ENCODE measurements at places on chromosomes 6 and 20. TPM values are rescaled to one million over a fixed set of nuclear protein-coding genes. Genes with fewer than 3 reads are reported as not detected.

DNA sequence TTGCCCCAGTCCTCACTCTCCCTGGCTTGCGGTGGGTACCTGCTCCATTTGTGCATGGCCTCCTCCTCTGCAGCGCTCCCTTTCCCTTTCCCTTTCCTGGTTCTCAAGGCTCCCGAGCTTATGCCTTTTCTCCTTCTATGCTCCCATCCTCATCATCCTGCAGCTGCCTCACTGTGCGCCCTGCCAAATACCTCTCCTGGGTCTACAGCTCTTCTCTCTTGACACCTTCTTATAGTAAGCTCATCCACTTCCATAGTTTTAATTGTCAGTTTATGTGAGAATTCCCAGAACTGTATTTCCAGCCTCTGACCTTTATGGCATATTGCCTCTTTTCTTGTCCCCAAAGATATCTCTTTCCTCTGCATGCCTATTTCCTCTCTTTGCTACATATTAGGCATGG, 5.9 kb downstream of the ADGRF5 start:
- no peak overlapping the region for H3K27ac ChIP-seq
- no peak for DNase-seq
- H3K36me3 ChIP-seq: no peaks in the 10 kb centered on the region
- no peak overlapping the region for H3K4me3 ChIP-seq

GRCh38 chr6:73739096-73739495, 43.1 kb downstream of the CD109 start:
- no peak overlapping the region for H3K27ac ChIP-seq
- H3K36me3 ChIP-seq: no peaks in the 10 kb centered on the region
- DNase-seq: peak; percentile 78

GRCh38 chr6:27592481-27593199, 119.7 kb upstream of the ZNF184 start:
- H3K36me3 ChIP-seq: no peaks in the 10 kb centered on the region
- H3K27me3 ChIP-seq: no peaks in the 10 kb centered on the region
- no peak overlapping the region for H3K27ac ChIP-seq
- peak; percentile 90 for DNase-seq
- H3K4me1 ChIP-seq: no peaks in the 10 kb centered on the region

DNA sequence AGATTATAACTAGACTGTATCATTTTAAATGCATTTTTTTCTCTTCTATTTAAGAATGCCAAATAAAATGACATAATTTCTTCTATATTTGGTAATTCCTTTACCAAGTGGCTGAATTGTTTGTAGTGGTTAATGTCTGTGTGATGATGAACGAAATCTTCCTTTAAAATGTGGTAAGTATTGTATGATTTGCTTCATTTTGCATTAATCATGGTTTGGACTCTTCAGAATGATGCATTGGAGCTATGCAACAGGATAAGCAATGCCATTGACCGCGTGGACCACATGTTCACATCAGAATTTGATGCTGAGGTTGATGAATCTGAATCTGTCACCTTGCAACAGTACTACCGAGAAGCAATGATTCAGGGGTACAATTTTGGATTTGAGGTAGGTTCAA, 99.6 kb downstream of the MAP3K4 start:
- H3K4me3 ChIP-seq: no peak overlapping the region
- peaks cover 25% of the 10 kb centered on the region for H3K36me3 ChIP-seq
- no peaks in the 10 kb centered on the region for H3K27me3 ChIP-seq
- no peak overlapping the region for H3K27ac ChIP-seq
- no peaks in the 10 kb centered on the region for H3K4me1 ChIP-seq

DNA sequence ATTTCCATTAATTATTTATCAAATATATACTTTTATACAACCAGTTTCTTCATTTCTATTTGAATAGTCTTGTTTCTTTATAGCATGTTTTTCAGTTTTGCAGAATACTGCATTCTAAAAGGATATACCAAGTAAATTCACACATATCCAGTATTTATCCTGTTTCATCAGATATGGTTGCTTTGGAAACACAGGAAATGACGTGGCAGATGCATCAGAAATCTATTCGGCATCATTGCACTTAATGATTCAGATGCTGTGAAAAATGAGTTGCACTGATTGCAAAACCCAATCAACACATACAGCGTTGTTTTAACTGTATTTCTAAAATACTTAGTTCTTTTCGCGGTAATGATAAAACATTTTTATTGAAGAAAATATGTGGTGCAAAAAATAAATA, 594.9 kb downstream of the CDH26 start:
- DNase-seq: no peak
- H3K27me3 ChIP-seq: no peaks in the 10 kb centered on the region
- H3K27ac ChIP-seq: no peak overlapping the region
- no peaks in the 10 kb centered on the region for H3K4me1 ChIP-seq

DNA sequence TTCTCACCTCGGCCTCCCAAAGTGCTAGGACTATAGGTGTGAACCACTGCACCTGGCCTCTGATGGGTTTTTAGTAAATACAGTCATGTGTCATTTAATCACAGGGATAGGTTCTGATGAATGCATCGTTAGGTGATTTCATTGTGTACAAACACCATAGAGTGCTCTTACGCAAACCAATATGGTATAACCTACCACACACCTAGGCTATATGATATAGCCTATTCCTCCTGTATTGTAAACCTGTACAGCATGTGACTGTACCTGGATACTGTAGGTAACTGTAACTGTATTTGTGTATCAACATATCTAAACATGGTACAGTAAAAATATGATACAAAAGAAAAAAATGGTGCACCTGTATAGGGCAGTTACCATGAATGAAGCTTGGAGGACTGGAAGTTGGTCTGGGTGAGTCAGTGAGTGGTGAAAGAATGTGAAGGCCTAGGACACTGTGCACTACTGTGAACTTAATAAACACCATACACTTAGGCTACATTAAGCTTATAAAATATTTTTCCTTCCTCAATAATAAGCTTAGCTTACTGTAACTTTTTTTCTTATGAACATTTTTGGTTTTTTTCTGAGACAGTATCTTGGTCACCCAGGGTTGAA, 10.0 kb downstream of the BICRAL start:
- H3K4me3 ChIP-seq: no peak overlapping the region
- peaks cover 3% of the 10 kb centered on the region for H3K36me3 ChIP-seq
- H3K4me1 ChIP-seq: peaks cover 8% of the 10 kb centered on the region

- H3K27ac ChIP-seq: no peak overlapping the region
- DNase-seq: no peak
- peaks cover 11% of the 10 kb centered on the region for H3K27me3 ChIP-seq
- no peaks in the 10 kb centered on the region for H3K4me1 ChIP-seq
- no peak overlapping the region for H3K4me3 ChIP-seq
- H3K36me3 ChIP-seq: no peaks in the 10 kb centered on the region
Measured at GRCh38 chr6:135236319-135236718, 55.2 kb downstream of the MYB start.

DNA sequence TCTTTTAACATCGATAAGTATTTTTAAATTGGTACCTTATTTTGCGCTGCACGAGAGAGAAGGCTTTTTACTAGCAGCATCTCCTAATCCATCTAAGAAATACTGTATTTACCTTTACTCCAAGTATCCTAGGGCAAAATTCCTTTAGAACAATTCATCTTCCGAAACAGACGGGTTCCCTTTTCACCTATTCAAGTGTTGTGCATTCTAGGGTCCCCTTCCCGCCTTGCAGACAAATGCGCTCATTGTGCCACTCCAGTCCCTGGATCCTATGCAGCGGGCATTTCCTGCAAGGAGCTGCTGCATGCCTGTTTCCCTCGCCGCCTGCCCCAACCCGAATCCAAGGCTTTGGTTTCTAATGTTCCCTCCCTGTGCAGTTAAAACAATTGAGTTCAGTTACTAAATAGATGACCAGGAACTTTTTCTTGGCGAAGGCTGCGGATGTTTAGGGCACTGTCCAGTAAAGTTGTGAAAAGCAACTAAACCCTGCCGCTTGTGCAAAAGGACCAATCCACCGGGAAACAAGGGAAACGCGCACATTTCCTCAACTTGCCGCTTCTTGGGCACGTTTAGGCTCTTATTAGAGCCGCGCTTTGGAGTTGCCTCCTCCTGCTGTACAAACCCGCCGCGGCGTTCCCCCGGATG, 556 bp upstream of the SCAF8 start:
- DNase-seq: peak; percentile 59
- H3K4me1 ChIP-seq: peaks cover 2% of the 10 kb centered on the region
- H3K27me3 ChIP-seq: no peaks in the 10 kb centered on the region
- H3K27ac ChIP-seq: peak overlapping the region; percentile 88
- peak overlapping the region; percentile 87 for H3K4me3 ChIP-seq
- peaks cover 5% of the 10 kb centered on the region for H3K36me3 ChIP-seq

CASS4 gene
- 26.1 TPM for total RNA-seq

DNA sequence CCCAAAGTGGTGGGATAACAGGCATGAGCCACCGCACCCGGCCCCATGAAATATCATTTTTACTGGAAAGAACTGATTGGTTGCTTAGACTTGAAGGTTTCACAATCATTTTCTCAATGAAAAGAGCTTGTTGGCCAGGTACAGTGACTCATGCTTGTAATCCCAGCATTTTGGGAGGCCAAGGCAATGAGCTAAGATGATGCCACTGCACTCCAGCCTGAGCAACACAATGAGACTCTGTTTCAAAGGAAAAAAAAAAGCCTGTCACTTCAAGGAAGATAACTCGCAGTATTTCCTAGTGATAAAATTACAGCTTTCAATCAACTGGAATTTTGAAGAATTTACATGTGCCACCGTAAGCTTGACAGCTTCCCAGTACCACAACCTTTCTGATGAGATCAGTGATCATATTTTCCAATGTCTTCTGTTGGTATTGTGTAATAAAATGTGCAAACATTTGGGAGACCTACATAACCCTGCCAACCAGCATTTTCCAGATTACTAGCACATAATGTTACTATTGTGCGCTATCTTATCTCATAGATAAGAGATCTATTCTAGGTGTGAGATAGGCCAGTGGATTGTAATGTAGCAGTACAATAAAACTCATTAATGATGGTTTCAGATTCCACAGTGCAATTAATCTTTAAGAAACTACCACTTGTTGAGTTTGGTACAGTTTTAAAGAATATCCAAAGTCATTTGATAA, 7.2 kb downstream of the PNLDC1 start:
- H3K4me1 ChIP-seq: no peaks in the 10 kb centered on the region
- no peaks in the 10 kb centered on the region for H3K27me3 ChIP-seq
- no peak overlapping the region for H3K4me3 ChIP-seq
- DNase-seq: no peak

- no peak for DNase-seq
- 0 out of 2 replicates have a peak, but pooled peaks cover 2% of the 10 kb centered on the region for H3K4me1 ChIP-seq
- H3K4me3 ChIP-seq: no peak overlapping the region
- H3K27ac ChIP-seq: no peak overlapping the region
- peaks cover 41% of the 10 kb centered on the region for H3K36me3 ChIP-seq
Measured at GRCh38 chr20:56518721-56519398, 5.7 kb upstream of the FAM209A start.

- peak; percentile 28 for DNase-seq
- no peaks in the 10 kb centered on the region for H3K4me1 ChIP-seq
- H3K36me3 ChIP-seq: no peaks in the 10 kb centered on the region
- no peak overlapping the region for H3K4me3 ChIP-seq
Measured at GRCh38 chr20:39986173-39986904, 702.7 kb downstream of the MAFB start.
